SK-N-SH (cell line): ENCODE measurements at places on chromosomes 4 and X.

- no peak for DNase-seq
Observed at GRCh38 chrX:31356275-31357212, 284.7 kb upstream of the FTHL17 start.

- no peak for DNase-seq
Observed at GRCh38 chr4:151417164-151417571, 8.2 kb downstream of the FHIP1A start.

- DNase-seq = no peak
Observed at GRCh38 chr4:46922205-46922604, 13.2 kb upstream of the COX7B2 start.

DNA sequence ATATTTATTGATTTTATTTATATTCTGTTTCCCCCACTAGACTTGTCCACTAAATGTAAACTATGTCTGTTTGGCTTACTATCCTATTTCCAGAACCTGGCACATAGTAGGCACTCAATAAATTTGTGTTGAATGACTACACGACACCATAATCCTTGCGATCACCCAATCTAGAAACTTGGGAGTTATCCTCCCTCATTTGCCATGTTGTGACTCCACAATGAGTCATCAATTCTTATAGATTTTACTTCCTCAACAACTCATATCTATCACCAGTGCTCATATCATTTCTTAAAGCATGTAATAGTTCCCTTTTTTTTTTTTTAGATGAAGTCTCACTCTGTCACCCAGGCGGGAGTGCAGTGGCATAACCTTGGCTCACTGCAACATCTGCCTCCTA, 39.9 kb upstream of the VAMP7 start:
- no peak for DNase-seq

- DNase-seq = no peak
Observed at GRCh38 chrX:76520273-76521054, 93.0 kb downstream of the MAGEE1 start.

- no peak for DNase-seq
Observed at GRCh38 chrX:42107495-42108488, 184.4 kb upstream of the CASK start.

DNA sequence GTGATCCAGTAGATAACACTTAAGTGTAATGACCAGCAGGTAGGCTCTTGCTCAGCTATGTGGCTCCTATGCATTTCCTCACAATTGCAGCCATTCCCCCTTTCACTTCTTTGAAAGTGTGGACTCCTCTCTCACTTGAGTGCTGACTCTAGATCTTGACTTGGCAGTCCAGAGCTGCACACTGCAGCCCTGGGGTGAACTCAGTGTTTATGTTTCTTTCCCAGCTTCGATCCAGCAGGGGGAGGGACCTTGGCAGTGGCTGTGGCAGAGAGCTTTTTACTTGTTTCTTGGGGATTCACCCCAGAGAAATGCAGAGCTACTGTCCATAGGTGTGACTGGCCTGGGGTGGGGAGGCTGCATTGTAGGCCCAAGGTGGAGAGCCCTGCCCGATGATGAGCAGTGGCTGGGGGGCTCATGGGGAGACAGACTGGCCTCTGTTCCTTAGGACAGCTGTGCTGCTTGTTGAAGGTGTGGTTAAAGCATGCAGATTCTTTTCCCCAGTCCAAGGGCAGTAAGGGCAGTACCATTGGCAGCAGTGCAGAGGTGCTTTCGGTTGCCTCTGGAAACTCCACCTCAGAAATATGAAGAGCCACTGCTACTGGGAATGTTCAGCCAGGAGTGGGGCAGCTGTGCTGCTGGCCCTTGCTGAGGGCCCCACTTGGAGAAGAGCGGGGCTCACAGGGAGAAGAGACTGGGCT, 134.7 kb downstream of the SH3BGRL start:
- no peak for DNase-seq

DNA sequence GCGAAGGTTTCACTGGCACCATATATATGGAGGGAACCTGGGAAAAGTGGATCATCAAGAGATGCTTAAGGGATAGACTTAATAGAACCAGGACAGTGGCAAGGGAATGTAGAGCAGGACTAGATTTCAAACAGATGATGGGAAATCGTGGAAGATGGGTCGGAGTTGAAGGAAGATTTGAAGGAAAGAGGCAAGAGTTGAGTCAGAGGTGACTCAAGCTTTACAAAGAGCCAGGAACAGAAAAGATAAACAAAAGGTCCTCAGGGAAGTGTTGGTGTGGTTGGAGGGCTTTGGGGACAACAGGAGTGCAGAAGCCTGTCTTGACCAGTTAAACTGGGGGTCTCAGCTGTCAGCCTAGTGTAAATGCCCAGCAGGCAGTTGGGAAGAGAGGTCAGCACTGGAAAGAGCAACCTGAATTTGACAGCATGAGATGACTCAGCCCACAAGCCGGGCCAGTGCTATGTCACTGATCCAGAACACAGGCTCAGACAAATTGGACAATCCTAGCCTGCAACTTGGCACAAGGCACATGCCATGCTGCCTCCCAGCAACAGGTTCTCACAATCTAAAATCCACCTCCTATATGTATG, 230.5 kb downstream of the IDS start:
- DNase-seq = no peak

GRCh38 chr4:7331682-7332000, 103.1 kb downstream of the PSAPL1 start:
- DNase-seq = no peak

GRCh38 chr4:55530691-55531090, 16.0 kb downstream of the CLOCK start:
- no peak for DNase-seq

DNA sequence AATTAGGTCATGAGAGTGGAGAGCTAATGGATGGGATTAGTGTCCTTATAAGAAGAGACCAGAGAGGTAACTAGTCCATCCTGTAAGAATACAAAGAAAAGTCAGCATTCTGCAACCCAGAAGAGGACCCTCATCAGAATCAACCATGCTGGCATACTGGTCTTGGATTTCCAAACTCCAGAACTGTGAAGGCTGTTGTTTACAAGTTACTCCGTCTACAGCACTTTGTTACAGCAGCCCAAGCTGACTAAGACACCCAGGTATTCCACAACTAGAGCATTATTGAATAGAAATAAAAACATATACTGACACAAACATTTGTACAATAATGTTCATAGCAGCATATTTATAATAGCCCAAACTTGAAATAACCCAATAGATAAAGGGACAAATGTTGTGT, 9.2 kb downstream of the TMEM156 start:
- no peak for DNase-seq

DNA sequence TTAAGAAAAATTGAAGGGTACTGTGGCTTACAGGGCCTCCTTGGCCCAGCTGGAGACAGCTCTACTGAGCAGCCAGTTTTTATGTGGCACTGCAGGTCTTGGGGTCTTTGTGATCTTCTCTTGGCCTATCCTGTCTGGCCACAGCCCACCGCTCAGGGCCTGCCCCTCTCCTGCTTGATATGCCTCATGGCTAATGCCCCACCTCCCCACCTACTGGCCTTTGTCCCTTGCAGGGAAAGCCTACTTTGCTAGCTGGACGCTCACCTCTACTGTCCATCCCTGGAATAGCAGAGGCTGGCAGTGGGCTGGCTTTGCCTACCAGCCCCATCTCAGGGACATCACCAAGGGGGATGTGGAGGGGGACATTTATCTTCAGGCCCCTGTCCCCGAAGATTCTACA, 134.1 kb downstream of the PJA1 start:
- peak; percentile 51 for DNase-seq

GRCh38 chr4:186216465-186217024, 10.8 kb upstream of the KLKB1 start:
- DNase-seq = peak; percentile 68

DNA sequence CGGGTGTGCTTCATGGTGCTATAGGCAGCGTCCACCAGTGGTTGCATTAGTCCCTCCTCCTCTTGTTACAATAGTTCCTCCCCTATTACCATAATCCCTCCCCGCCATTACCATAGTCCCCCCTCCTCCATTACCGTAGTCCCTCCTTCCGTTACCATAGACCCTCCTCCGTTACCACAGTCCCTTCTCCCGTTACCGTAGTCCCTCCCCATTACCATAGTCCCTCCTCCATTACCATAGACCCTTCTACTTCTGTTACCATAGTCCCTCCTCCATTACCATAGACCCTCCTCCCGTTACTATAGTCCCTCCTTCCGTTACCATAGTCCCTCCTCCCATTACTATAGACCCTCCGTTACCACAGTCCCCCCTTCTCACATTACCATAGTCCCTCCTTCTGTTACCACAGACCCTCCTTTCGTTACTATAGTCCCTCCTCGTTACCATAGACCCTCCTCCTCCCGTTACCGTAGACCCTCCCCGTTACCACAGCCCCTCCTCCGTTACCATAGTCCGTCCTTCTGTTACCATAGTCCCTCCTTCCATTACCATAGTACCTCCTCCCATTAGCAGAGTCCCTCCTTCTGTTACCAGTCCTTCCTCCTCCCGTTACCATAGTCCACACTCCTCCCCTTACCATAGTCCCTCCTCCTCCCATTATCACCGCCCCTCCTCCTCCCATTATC, 129.6 kb downstream of the DHRSX start:
- no peak for DNase-seq

DNA sequence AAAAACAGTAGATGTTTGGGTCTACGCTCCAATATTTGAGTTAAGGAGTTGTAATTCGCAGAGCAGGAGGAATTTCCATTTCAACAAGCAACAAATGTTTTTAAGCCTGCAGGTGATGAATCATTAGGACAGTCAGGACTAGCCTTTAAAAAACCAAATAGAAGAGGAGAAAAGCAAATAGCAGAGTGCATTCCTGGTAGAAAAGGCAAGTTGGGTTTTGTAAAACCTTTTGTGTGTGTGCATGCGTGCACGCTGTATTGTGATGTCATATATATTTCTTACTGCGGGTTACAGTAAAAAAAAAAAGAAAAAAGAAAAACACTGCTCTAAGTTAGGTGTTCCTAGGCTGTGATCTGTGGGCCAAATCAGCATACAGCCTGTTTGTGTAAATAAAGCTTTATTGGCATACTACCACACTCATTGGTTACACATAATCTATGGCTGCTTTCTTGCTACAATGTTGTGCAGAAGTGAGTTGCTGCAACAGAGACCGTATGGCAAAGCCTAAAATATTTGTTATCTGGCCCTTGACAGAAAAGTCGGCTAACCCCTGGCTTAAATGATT, 135.6 kb downstream of the MID1 start:
- no peak for DNase-seq

GRCh38 chrX:99939883-99940232, 470.2 kb downstream of the PCDH19 start:
- DNase-seq = no peak

GRCh38 chr4:21991562-21991961, 43.0 kb upstream of the KCNIP4 start:
- DNase-seq = no peak

DNA sequence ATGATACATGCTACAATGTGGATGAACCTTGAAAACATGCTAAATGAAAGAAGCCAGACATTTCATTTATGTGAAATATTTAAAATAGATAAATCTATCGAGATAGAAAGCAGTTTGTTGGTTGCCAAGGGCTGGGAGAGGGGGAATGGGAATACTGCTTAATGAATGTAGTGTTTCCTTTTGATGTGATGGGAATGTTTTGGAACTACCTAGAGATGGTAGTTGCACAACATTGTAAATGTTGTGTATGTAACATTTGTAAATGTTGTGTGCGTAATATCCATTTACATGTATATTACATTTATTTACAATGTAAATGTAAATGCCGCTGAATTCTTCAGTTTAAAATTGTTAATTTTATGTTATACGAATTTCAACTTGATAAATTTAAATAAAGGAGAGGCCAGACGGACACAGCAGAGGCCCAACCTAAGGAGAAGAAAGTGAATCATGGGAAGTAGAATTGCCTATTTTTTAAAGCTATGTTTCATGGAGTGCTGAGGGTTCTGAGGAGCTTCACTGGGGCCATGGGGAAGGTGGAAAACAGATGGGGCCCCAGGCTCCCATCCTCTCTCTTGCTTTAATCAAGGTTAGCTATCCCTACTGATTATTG, 60.0 kb upstream of the TEX13D start:
- DNase-seq = no peak

DNA sequence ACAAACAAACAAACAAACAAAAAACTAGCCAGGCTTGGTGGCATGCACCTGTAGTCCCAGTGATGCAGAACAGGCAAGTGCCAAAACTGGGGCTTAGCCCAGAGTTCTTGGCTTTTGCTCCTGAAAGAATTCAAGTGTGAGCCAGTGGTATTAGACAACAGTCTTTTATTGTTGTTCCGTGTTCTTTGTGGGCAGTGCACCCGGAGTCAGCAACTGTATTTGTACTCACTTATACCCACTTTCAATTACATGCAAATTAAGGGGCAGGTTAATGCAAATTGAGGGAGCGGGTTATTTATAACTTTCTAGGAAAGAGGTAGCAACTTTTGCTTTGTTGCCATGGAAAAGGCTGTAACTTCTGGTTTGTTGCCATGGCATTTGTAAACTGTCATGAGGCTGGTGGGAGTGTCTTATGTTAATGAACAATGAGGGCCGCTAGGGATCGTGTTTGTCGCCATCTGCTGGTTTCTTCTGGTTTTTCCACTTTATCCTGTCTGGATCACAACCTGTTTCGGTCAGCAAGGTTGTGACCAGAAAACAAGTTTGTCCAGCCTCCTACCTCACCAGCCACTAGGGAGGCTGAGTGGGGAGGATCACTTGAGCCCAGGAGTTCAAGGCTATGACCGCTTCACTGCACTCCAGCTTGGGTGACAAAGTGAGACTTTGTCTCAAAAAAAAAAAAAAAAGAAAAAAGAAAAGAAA, 88.8 kb upstream of the ESX1 start:
- peak; percentile 30 for DNase-seq

DNA sequence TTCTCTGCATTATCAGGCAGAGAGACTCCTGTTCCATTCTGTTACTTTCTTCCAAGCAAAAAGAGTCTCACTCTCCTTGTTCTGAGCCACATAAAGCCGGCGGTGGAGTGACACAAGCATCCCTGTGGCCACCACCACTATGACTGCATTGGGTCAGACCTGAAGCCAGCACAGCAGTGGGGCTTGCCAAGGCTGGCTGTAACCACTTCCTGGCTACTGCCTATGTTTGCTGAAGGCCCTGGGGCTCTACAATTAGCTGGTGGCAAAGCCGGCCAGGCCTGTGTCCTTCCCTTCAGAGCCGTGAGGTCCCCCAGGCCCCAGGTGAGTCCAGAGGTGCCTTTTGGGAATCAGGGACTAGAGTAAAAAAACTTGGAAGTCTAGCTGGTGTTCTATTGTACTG, 31.8 kb downstream of the PLAC8 start:
- DNase-seq = no peak

GRCh38 chr4:40719008-40719623, 30.6 kb upstream of the NSUN7 start:
- peak; percentile 19 for DNase-seq

DNA sequence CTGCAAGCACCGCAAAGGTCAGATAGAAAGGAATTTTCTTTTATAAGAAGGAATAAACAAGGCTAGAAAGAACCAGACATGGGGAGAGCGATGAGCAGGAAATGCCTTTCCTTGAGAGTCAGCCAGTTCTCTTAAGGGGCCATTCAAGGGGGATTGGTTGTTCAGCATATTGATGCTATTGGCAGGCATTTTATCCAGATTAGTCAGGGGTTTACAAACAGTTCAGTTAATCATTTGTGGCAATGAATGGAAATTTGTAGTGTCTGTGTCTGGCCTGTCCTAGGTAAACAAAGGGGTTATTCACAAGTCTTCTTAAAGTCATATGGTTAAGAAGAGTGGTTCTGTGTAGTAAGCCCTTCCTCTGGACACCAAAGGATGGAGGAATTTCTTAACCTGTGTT, 184.7 kb upstream of the FRMPD4 start:
- DNase-seq = no peak
